NCI-H1092 treated with DMSO at 0.1 percent for 48 hours (cell line): ENCODE measurements at places on chromosomes 7 and 10.
A peak's percentile ranks its signal among the peaks of the same experiment; 100 is the strongest.

- DNase-seq = no peak
Observed at GRCh38 chr7:29077854-29078253, 68.5 kb downstream of the CPVL start.

DNA sequence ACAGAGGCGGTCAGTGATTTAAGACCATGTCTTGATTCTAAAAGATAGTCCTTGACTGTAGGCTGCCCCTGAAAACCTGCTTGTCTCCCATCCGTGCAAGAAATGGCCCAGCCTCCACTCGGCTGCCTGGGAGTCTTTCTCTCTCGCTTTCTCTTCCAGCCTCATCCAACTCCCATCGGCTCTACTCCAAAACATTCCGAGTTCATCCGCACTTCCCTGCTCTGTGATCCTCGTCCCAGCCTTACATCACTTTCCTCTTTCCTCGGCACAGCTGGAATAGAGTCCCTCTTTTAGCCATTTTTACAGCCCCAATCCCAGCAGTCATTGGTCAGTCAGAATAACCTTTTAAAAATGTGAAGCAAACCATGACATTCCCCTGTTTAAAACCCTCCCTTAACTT, 135.1 kb downstream of the TAX1BP1 start:
- no peak for DNase-seq

GRCh38 chr10:48274636-48275035, at the start of gene FRMPD2:
Gene FRMPD2 (minus strand): TSS chr10:48274696. CDS start chr10:48274567, 129 bp downstream.
- DNase-seq = no peak

DNA sequence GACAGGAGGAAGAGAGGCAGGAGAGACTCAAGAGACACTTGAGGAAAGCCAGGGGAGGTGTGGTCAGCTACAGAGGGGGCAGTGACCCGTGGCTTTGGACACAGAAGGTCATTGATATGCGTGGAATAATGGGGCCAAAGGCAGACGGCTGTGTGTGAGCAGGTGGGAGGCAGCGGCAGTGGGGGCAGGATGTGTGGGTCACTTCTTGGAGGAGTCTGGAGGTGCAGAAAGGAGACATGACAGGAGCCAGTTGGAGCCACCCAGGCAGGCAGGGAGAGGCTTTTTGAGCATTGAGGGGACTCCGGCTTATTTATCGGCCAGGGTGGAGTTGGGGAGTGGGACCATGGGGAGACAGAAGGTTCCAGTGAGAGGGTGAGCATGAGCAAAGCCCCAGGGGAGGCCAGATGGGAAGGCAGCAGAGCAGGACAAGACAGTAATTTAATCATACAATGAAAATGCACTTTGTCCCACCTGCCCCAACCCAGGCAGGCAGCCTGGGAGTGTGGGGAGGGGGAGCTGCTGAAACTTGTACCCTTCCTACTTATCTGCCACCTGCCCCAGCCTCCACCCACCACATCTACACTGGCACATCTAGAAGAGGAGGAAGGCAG, 5.0 kb downstream of the LDB3 start:
- peak; percentile 46 for DNase-seq

- no peak for DNase-seq
Observed at GRCh38 chr7:92547579-92547978, 19.0 kb downstream of the RBM48 start.

DNA sequence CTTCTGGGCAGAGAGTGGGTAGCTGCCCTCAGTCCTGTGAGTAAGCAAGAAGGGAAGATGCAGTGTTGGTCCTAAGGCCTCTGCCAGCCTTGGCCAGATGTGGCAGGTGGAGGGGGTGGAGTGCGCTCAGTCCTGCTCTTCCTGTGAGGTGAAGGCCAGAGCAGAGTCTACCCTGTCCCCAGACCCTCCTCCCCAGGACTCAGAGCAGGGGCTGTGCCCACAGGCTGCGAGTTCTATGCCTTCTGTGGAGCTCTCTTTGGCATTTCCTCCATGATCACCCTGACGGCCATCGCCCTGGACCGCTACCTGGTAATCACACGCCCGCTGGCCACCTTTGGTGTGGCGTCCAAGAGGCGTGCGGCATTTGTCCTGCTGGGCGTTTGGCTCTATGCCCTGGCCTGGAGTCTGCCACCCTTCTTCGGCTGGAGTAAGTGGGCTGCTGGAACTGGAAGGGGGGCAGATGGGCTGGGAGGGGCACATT, 4.0 kb downstream of the OPN4 start:
- DNase-seq = no peak

GRCh38 chr10:59831658-59832503, 74.5 kb downstream of the CCDC6 start:
- DNase-seq = no peak

- no peak for DNase-seq
Observed at GRCh38 chr10:132192991-132193665, 6.4 kb downstream of the DPYSL4 start.

DNA sequence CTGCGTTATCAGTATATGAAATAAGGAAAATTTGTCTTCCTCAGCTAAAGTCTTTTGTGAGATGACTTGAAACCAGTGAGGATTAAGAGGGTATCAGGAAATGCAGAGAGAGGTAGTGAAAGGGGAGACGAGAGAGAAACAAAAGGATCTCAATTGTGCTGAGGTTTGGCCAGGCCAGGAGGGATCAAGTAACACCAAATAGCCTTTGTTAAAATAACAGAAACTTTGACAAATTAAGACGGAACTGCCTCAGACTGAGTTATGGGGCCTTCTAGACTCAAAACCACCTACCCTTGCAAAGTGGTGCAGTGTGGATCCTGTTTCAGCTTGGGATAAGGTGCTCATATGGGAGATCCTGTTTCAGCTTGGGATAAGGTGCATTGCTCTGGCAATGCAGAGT, 263.1 kb downstream of the CREB5 start:
- no peak for DNase-seq

- DNase-seq = no peak
Observed at GRCh38 chr10:23755556-23755955, 316.7 kb downstream of the OTUD1 start.

DNA sequence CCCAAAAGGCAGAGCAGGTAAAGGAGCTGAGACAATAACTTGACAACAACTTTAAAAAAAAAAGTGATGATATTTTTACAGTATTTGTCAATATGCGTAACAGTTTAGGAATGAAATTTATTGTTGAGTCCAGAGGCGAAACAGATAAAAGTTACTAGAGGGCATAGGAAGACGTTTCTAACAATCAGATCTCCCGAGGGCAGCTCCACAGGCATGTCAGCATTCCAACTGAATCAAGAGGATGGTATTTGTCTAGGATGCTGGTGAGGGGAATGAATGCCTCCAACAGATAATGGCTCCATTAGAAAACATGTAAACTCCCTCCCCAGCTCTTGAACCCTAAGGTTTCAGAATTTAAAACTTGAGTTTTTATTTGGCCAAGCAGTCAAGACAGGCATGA, 733.9 kb upstream of the SORCS1 start:
- no peak for DNase-seq

DNA sequence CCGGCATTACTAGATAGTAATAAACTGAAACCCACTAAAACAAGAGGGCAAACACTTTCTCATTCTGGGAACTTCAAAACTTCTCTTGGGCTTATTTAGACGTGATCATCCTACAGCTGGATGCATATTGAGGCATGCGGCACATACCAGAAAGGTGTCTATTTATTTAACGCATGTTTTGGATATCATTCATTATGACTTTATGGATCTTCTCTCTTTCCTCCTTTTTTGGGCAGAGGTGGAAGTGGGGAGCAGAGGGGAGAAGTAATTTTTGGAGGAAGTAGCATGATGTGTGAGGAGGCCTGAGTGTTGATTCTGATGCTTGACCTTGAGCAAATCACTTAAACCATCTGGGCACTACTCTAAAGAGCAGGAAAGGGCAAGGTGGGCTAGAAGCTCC, 270.6 kb downstream of the TRIL start:
- no peak for DNase-seq

GRCh38 chr7:136685501-136686173, 182.8 kb upstream of the CHRM2 start:
- DNase-seq = peak; percentile 44

- no peak for DNase-seq
Observed at GRCh38 chr7:108824840-108825580, 255.3 kb downstream of the DNAJB9 start.

GRCh38 chr7:103630318-103630717, 184.3 kb upstream of the SLC26A5 start:
- DNase-seq = no peak

- DNase-seq = no peak
Observed at GRCh38 chr10:7523656-7524055, 112.8 kb upstream of the SFMBT2 start.

DNA sequence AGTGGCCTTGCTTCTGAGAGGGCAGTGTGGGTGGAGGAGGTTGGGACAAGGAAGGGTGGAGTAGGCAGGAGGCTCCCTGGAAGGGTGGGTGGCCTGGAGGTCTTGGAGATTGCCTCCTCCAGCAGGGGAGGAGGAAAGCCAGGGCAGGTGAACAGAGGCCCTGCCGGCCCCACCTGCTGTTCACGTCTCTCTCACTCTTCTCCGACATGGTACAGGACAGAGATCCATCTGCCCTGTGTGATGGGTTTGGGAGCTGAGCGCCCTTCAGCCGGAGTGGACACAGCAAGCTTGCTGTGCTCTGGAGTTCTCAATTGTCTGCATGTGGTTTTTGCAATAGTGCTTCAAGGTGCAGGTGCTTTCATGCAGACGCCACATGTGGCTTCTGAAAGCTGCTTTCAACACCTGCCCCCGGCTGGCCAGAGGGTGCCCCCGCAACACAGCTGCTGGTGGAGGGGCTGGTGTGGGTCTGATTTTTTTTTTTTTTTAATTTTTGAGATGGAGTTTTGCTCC, 82.8 kb upstream of the GNA12 start:
- DNase-seq = no peak

GRCh38 chr7:148747274-148747673, 48.6 kb downstream of the CUL1 start:
- DNase-seq = no peak

- no peak for DNase-seq
Observed at GRCh38 chr7:45161842-45162241, 4.3 kb downstream of the RAMP3 start.

DNA sequence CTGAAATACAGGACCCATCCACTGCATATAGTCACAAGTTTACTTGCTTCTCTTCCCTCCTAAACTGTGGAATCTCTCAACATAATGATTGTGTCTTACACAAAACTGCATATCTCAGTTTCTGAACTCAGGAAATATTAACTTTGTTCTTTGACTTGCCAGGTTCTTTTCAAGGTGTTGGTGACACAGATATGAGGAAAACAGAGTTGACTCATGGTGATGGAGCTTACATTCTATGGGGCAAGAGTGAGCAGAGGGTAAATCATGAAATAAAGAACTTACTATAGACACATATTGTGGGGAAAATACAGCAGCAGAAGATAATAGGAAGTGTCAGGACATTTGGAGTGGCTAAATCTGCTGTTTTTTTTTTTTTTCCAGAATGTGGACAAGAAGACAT, 72.5 kb upstream of the IGFBP3 start:
- no peak for DNase-seq

DNA sequence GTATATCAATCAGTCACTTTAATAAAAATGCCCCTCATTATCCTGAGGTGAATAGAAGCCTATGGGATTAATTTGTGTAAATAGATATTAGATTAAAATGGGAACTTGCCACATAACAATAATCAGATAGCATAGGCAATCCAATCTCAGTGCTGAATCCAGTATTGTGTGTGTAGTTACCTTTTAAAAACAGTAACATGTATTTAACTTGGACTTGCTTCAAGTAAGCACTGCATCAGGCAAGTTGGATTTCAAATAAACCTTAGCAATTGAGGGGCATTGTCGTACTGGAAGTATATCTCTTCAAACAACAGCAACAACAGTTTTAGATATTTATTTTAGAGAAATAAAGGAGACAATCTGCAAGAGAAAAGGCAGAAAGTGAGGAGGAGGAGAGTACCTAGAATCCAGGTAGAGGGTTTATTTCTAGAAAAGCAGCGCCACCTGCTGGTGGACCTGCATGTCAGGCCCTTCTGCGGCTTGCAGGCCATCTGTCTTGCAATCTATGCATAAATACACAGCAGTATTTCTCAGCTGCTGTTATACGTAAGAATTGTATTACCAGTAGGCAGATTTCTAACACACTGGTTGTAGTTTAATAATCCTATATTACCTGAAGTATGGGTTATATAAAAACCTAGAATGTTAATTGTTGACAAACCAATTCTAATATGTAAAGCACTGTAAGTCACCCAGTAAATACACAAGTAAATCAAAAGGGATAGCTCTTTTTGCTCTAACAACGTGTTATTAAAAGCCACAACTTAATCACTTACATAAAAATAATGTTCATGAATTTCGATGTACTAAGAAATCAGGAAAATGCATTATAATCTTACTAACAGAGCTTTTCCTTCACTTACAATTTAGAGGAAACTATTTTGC, 652.8 kb downstream of the KCNMA1 start:
- peak; percentile 74 for DNase-seq

DNA sequence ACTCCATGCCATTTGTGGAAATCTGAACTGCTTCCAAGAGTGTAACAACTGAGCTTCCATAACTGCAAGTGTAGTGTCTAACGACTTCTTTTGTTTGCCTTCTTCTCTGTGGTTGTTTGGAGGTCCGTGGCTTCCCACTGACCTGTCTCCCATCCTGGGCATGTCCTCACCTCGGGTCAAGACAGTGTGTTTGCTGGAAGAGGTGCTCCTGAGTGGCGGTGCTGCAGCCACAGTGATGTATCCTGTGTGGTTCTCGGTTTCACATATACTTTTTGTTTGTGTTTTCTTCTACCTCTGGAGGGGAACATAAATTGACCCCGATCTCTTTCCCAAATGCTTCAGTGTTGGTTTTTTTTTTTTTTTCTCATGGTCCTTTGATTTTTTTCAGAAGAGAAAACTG, 84.7 kb upstream of the NPVF start:
- no peak for DNase-seq

DNA sequence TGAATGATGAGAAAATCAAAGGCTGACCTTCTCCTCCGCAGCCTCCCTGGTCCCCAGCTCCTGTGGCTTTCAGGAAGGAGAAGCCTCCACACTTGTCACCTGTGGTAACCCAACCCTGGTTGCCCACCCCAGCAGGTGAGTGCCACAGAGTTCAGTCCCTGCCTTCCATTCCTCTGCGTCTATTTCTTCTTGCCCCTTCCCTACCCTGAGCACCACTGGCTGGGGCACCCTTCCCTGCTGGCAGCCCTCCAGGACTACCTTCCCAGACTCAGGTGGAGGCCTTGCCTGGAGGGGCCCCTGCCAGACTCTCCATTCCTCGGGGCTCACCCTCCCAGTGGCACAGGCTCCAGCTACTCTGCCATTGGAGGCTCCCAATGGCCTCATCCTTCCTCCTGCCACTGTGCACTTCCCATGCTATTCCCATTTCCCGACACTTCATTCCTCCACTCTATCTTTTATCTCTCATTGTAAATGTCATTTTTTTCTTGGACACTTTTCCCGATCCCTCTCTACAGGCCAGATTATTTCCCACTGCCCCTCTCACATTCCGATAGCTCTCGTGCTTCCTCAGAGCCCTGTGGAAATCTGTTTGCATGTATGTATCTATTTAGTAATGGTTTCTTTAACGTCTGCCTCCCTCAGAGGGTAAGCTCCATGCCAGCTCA, 90.6 kb upstream of the PCBD1 start:
- no peak for DNase-seq

- DNase-seq = no peak
Observed at GRCh38 chr7:85529831-85530230, 343.0 kb upstream of the SEMA3D start.
